ENCODE measurements at places on chromosomes 11 and 22. TPM values are rescaled to one million over a fixed set of nuclear protein-coding genes. Genes with fewer than 3 reads are reported as not detected.
A peak's percentile ranks its signal among the peaks of the same experiment; 100 is the strongest.

The IFITM2 gene
- 802 TPM for total RNA-seq

The CD6 gene
- total RNA-seq, result 234 TPM

The CADM1 gene
- total RNA-seq, result 0.24 TPM

The CCDC15 gene
- total RNA-seq, result 6.1 TPM

DNA sequence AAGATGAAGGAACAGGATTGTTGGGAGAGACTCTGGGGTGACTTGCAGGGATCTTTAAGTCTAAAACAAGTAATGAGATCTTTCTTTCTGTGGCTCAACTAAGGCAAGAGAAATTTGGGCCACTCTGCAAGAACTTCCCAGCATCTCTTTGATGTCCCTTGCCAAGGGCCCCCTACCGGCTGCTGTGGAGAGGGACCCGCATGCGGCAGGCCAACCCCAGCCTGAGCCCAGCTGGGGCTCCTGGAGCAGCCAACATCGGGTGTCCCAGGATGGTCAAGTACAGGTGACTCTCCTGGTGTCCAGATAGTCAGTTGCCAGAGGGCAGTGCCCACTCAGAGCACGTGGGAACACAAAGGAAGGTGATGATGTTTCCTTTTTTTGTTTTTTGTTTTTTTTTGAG lies 363.2 kb downstream of the TBC1D22A start:
- peaks cover 2% of the 10 kb centered on the region for H3K36me3 ChIP-seq
- no peak overlapping the region for H3K27ac ChIP-seq

DNA sequence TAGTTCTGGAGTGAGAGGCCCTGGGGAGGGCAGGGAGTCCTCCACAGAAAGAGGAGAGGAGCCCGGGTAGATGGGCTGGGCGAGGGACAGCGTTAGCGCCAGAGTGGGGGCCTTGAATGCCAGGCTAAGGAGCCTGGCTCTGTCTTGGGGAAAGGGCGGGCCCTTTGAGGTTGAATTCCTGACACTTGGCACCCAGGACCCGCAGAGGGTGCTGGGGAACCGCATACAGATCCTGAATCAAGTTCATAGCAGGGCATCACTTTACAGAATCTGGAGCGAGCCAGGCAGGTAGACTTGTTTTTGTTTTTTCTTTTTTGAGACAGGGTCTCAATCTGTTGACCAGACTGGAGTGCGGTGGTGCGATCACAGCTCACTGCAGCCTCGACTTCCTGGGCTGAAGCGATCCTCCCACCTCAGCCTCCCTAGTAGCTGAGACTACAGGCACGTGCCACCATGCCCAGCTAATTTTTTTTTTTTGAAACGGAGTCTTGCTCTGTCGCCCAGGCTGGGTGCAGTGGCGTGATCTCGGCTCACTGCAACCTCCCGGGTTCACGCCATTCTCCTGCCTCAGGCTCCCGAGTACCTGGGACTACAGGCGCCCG lies 6.1 kb downstream of the CARNS1 start:
- no peaks in the 10 kb centered on the region for H3K27me3 ChIP-seq
- DNase-seq, result no peak
- no peaks in the 10 kb centered on the region for H3K36me3 ChIP-seq
- H3K27ac ChIP-seq, result peak overlapping the region; percentile 50

The SLC6A5 gene
- total RNA-seq, result not detected

The UBQLN3 gene
- not detected for total RNA-seq

DNA sequence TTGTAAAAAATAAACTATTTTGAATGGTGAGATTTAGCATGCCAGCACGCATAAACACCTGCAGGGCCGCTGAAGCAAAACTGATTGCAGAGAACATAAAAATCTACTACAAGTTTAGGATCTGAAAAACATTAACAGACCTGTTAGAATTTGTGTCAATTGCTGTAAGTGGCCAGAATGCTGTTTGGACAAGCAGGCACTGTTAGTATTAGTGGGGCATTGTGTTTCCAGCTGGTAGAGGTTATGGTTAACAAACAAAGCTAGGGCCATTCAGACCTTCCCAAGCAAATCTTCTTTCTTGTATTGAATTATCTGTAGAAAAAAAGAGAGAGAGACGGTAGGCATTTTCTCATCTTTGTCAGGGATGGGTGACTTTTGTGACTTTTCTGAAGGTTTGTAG lies 57.6 kb upstream of the OLFML1 start:
- peaks cover 8% of the 10 kb centered on the region for H3K4me1 ChIP-seq
- H3K27me3 ChIP-seq, result no peaks in the 10 kb centered on the region
- no peak for DNase-seq
- no peak overlapping the region for H3K4me3 ChIP-seq
- no peak overlapping the region for H3K27ac ChIP-seq

The ADAMTS8 gene
- not detected for total RNA-seq

DNA sequence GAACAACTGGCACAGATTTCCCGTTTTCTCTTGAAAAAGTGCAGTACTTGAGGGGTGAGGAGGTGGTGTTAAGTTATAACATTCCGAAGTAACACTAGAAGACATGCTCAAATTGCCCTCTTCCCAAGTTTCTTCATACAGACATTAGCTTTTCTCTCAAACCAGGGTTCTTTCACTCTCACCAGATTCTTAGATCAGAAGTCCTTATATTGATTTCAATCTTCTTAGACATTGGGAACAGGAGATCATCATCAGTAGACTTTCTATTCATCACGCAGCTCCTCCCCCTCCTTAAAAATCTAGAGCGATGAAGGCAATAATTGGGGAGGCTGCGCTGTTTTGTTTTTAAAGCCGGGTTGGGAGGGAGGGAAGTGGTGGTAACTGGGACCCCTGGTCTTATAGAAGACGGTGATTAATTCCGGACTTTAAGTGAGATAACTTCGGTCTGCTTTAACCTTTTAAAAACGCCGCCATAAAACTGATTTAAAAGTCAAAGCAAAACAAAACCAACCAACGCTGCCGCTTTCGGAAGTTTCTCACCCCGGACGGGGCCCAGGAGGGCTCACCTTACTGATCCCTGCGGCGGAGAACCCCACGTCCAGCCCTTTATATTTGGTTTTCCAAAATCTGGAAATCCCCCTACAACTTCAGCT lies 665 bp downstream of the USP28 start:
- H3K27ac ChIP-seq, result peak overlapping the region; percentile 54
- no peaks in the 10 kb centered on the region for H3K27me3 ChIP-seq
- DNase-seq, result no peak
- H3K4me1 ChIP-seq, result peaks cover 34% of the 10 kb centered on the region

The SLC17A6 gene
- not detected for total RNA-seq

DNA sequence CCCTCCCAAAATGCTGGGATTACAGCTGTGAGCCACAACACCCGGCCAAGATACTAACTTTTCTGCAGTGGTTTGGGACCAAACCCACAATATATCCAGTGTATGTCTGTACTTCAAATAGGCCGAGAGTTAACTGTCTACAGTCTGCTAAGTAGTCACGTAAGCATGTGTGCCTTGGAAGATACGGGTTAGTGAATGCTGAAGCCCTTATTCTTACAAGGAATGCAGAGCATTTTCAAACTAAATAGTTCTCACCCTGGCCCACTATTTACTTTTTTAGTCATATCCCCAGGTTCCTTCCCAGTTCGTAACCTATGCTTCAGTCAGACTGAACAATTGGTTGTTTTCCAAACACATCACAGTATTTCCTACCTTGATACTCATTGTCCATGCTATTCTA lies 176.0 kb downstream of the WNT11 start:
- no peak overlapping the region for H3K4me3 ChIP-seq
- H3K36me3 ChIP-seq, result peaks cover 8% of the 10 kb centered on the region
- H3K27ac ChIP-seq, result no peak overlapping the region
- H3K27me3 ChIP-seq, result no peaks in the 10 kb centered on the region
- DNase-seq, result no peak
- H3K4me1 ChIP-seq, result no peaks in the 10 kb centered on the region

The LARGE1 gene
- 1.1 TPM for total RNA-seq

- no peak overlapping the region for H3K27ac ChIP-seq
- H3K4me1 ChIP-seq, result no peaks in the 10 kb centered on the region
Observed at GRCh38 chr11:134916421-134917213, 504.6 kb upstream of the B3GAT1 start.

- no peak overlapping the region for H3K4me3 ChIP-seq
- H3K4me1 ChIP-seq, result peaks cover 2% of the 10 kb centered on the region
- peaks cover 31% of the 10 kb centered on the region for H3K27me3 ChIP-seq
- no peak overlapping the region for H3K27ac ChIP-seq
- no peak for DNase-seq
Observed at GRCh38 chr22:45869340-45869847, 107.6 kb downstream of the WNT7B start.

- H3K27me3 ChIP-seq, result no peaks in the 10 kb centered on the region
- DNase-seq, result no peak
- H3K27ac ChIP-seq, result no peak overlapping the region
- H3K4me3 ChIP-seq, result no peak overlapping the region
- H3K36me3 ChIP-seq, result no peaks in the 10 kb centered on the region
Observed at GRCh38 chr11:95563173-95563572, 226.4 kb downstream of the FAM76B start.

The KCNJ11 gene
- 1.3 TPM for total RNA-seq

- DNase-seq, result no peak
- no peaks in the 10 kb centered on the region for H3K36me3 ChIP-seq
- H3K4me3 ChIP-seq, result no peak overlapping the region
- H3K27ac ChIP-seq, result no peak overlapping the region
Observed at GRCh38 chr11:61688365-61689163, 8.4 kb downstream of the DAGLA start.

GRCh38 chr22:44179989-44180705 lies 578 bp upstream of the PARVG start:
- H3K36me3 ChIP-seq, result peaks cover 6% of the 10 kb centered on the region
- no peak for DNase-seq
- H3K27ac ChIP-seq, result no peak overlapping the region
- H3K4me1 ChIP-seq, result peaks cover 15% of the 10 kb centered on the region
- peak overlapping the region; percentile 92 for H3K4me3 ChIP-seq

DNA sequence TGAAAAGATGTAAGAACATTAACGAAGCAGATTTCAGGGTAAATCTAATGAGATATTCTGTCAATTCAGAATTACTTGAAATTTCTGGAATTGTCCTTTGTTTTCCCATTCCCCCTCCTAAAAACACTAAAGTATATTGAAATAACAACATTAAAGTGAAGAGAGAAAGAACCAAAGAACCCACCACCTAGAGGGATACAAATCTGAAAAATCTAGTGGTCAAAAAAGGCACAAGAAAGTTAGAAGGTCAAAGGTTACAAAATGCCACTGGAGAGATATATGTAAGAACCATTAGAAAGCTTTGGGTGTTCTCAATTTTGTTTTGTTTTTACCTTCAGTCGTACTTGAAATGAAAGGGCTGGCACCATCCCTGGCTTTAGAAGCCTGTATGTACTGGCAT lies 57.9 kb downstream of the DENND5A start:
- H3K4me3 ChIP-seq, result no peak overlapping the region
- H3K27me3 ChIP-seq, result no peaks in the 10 kb centered on the region
- H3K4me1 ChIP-seq, result peaks cover 54% of the 10 kb centered on the region
- no peak for DNase-seq

The IRF7 gene
- 92.7 TPM for total RNA-seq

- no peak overlapping the region for H3K4me3 ChIP-seq
- no peak for DNase-seq
- H3K27me3 ChIP-seq, result peaks cover 38% of the 10 kb centered on the region
- peaks cover 3% of the 10 kb centered on the region for H3K4me1 ChIP-seq
- no peaks in the 10 kb centered on the region for H3K36me3 ChIP-seq
- no peak overlapping the region for H3K27ac ChIP-seq
Observed at GRCh38 chr11:43937434-43938411, 4.7 kb upstream of the C11orf96 start.

GRCh38 chr11:79937676-79938334 lies 497.0 kb upstream of the TENM4 start:
- no peaks in the 10 kb centered on the region for H3K4me1 ChIP-seq
- no peak overlapping the region for H3K4me3 ChIP-seq
- no peak overlapping the region for H3K27ac ChIP-seq

The EHF gene
- not detected for total RNA-seq

DNA sequence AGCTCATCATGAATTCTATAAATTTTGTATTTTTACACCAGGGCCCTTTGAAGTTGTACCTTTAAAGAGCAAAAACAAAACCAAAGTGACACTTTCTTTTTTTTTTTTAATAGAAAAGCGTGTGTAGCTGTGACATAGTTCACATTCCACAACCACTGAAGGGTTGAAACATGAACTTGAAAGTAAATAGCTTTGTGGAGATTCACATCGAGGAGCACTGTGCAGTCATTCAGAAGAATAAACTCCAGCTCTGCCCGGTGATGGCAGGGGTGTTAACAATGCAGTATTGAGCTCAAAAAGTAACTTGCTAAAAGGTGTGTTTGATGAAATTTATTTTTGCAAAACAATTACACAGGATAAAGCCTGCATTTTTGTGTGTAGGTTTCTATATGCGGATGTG lies 1166.2 kb downstream of the TBC1D22A start:
- H3K36me3 ChIP-seq, result no peaks in the 10 kb centered on the region
- no peaks in the 10 kb centered on the region for H3K4me1 ChIP-seq
- no peak overlapping the region for H3K27ac ChIP-seq
- H3K27me3 ChIP-seq, result peaks cover 9% of the 10 kb centered on the region
- DNase-seq, result no peak
- no peak overlapping the region for H3K4me3 ChIP-seq

- peaks cover 62% of the 10 kb centered on the region for H3K4me1 ChIP-seq
- H3K27ac ChIP-seq, result peak overlapping the region; percentile 97
- peak overlapping the region; percentile 87 for H3K4me3 ChIP-seq
- H3K36me3 ChIP-seq, result peaks cover 17% of the 10 kb centered on the region
- no peak for DNase-seq
- H3K27me3 ChIP-seq, result no peaks in the 10 kb centered on the region
Observed at GRCh38 chr11:65569164-65569972, 909 bp upstream of the ZNRD2 start.

GRCh38 chr22:42644422-42645340 lies 4.3 kb upstream of the ATP5MGL start:
- H3K4me3 ChIP-seq, result no peak overlapping the region
- DNase-seq, result no peak
- no peak overlapping the region for H3K27ac ChIP-seq
- no peaks in the 10 kb centered on the region for H3K36me3 ChIP-seq
- no peaks in the 10 kb centered on the region for H3K27me3 ChIP-seq

DNA sequence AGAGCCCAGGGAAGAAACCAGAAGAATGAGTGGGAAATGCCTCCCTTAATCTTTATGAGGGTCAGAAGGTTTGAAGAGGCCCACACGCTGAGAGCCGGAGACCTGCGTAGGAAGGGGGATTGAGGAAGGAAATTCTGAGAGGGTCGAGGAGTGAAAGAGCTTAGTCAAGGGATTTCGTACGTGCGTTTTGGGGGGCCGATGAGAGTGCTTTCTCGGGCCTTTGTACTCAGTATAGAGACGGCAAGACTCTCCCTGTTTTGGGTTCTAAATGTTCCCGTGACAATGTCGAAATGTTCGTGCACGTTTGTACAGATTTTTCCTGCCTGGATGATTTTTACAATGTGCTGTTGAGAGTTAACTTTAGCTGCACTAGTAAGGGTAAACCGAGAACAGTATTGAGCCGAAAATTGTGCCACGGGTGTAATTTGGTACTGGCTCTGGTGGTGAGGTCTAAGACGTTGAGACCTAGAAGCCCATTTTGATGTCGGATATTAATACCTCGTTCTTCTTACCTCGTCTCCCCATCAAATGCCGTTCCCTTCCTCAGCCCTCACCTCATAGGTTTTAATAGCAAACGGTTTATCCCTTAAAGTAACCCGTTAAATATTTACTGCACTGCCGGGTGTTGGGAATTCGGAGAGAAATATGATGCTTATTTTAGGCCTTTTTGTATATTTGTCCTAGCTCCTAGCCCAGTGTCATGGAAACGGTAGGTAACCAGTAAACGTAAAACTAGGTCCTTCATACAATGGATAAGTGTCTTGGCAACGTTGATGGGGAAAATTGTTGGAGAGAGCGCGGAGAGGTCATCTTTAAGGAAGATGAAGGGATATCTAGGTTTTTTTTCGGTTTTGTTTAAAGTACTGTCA lies 734 bp downstream of the C11orf58 start:
- H3K36me3 ChIP-seq, result peaks cover 10% of the 10 kb centered on the region
- H3K27ac ChIP-seq, result no peak overlapping the region
- no peak overlapping the region for H3K4me3 ChIP-seq
- no peak for DNase-seq
- peaks cover 28% of the 10 kb centered on the region for H3K4me1 ChIP-seq

Measured in activated naive CD4-positive, alpha-beta T cell treated with anti-CD3 and anti-CD28 coated beads for 36 hours (primary cell).